ENCODE measurements at places on chromosomes 6 and 20.

DNA sequence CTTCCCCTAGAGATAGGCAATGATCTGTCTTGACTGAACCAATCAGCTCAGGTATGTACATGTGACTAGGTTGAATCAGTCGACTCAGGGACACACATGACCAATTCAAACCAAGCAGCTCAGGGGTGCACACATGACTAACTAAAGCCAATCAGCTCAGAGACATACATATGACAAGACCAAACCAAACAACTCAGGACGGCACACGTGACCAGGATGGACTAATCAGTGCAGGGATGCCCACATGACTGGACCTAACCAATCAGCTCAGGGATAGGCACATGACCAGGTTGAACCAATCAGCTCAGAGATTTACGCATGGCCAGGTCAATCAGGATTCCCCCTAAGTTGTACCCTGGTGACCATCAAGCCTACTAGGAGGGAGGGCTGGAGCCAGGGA lies 310.3 kb downstream of the CDH26 start:
- DNase-seq = no peak

DNA sequence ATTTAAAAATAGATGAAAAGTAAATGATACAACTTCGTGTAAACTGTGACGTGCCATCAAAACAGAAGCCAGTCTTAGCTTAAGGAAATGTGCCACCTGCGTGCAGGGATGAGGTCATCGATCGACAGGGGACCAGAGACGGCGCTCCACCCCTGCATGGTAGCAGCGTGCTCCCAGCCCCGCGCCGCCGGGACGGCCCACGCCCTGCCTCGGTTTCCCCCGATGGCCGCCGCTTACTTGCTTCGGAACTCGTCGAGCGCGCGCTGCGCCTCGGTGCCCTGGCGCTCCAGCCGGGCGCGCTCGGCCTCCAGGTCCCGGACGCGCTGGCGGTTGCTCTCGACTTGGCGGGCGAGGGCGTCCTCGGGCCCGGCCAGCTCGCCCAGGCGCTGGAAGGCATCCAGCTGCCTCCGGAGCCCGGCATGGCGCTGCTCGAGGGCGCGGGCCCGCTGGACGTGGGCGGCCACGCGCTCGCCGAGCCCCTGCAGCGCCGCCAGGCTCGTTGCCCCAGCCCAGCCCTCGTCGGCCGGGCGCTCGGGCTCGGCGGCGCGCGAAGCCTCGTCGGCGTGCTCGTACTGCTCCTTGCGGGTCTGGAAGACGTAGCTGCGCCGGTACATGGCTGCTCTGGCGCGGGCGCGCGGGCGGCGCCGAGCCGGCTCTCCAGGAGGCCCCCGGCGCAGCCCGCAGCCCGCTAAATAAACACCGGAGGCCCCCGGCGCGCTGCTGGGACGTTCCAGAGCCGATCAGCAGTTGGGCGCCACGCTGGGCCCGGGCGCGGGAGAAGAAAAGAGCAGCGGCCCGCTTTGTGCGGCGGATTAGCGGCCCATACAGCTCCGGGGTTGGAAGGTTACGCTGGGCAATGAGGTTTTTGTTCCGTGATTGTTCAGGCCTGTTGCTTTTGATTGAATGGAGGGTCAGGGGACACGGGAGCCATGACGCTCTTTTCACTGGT lies at the start of gene BFSP1:
TSS of gene BFSP1 (minus strand) at position 664 of the 949 bp plus-strand sequence. CDS start at position 614, 50 bp downstream.
- DNase-seq = peak; percentile 57

DNA sequence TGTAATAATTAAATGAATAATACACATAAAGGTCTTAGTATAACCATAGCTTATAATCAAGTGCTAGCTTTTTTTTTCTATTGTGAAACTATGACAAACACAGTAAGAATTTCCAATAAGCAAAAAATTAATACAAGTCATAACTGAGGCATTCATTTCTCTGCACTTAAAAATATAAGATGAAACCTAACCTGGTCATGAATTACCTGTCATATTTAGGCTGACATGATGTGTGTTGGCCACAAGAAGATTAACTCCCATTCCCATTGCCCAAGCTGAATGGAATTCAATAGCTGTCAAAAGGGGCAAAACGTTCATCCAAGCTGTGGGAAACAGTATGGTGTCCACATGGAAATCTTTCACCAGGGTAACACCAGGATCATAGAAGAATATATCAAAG lies 5.4 kb downstream of the VNN2 start:
- DNase-seq = no peak

GRCh38 chr20:46915575-46916257 lies 21.1 kb downstream of the EYA2 start:
- DNase-seq = no peak

GRCh38 chr6:49646130-49646824 lies 9.6 kb upstream of the RHAG start:
- no peak for DNase-seq

- DNase-seq = no peak
Observed at GRCh38 chr6:32082935-32083334, 26.2 kb downstream of the TNXB start.

DNA sequence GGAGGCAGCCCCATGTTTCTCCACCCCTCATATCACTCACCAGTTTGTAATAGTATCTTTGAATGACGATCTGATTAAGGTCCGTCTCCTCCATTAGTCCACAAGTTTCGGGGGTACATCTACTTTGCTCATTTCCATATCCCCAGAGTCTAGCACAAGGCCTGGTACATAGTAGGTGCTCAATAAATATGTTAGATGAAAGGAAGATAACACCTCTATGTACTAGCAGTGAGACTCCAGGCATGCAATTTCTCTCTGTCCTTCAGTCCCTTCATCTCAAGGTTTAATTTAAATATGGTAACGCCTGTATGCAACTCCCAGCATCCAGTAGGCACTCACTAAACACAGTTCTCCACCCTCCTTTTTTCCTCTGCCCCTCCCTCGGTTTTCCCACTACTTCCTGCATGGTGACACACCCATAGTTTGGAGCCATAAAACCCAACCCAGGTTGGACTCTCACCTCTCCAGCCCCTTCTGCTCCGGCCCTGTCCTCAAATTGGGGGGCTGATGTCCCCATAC lies 461 bp upstream of the HNF4A start:
- no peak for DNase-seq

DNA sequence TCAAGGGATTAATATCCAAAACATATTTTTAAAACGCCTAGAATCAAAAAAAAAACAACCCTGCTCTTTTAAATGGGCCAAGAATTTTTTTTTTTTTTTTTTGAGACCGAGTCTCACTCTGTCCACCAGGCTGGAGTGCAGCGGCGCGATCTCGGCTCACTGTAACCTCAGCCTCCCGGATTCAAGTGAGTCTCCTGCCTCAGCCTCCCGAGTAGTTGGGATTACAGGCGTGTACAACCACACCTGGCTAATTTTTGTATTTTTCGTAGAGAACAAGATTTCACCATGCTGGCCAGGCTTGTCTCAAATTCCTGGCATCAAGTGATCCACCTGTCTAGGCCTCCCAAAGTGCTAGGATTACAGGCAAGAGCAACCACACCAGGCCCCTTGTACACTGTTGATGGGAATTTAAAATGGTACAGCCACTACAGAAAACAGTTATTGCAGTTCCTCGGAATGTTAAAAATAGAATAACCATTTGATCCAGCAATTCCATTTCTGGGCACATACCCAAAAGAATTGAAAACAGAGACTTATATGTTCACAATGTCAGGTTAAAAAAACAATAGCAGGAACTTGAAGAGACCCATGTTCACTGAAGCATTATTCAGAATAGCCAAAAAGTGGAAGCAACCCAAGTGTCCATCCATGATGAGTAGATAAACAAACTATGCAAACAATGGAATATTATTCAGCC lies 3.1 kb upstream of the MYL9 start:
- DNase-seq = no peak

DNA sequence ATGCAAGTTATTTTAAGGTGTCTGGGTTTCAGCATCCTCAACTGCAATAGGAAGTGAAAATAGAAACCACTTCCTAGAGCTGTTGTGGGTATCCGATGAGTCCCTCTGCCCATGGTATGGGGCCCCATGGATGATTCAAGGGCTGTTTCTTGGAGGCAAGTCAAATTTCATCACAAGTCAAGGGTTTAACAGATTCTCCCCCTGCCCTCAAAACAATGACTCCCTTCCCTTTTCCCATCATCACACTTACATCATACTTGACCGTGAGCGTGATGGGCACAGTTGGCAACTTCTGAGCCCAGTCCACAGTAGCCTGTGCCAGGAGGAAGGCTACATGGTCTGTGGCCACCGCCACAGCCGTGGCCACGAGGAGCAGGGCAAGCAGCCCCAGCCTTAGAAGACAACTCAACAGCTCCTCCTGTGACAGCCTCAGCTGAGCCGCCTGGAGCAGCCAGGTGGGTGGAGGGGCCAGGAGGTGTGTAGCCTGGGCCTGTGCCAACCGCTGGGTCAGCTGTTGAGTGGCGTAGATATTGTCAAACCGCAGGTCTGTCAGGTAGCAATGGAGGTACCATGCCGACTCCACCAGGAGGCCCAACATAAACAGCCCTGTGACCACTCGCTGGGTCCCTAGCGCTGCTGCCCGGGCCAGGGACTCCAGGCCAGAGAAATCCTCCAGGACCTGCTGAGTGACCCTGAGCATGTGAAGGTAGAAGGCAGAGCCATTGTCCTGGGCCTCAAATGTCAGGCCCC lies 5.2 kb downstream of the OCSTAMP start:
- no peak for DNase-seq

- no peak for DNase-seq
Observed at GRCh38 chr6:63813566-63814120, 178.0 kb downstream of the PHF3 start.

- no peak for DNase-seq
Observed at GRCh38 chr6:120584111-120584760, 750.0 kb downstream of the TBC1D32 start.

DNA sequence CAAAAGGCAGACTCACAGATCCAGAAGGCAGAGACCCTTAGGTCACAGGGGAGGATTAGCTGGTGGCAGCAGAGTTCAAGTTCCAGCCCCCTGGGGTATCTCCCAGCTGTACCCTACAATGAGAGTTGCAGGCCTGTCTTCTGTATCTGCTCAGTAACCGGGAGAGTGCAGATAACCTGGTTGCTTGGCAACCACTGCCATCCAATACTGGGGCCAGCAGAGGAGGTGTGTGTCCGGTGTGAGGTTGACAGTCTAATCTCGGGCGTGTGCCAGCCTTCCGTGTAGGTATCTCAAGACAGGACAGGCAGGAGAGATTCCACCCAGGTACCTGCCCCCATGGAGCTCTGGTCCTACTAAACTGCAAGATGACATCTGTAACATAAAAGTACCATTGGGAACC lies 56.6 kb upstream of the TBC1D7 start:
- no peak for DNase-seq

- DNase-seq = no peak
Observed at GRCh38 chr6:87501809-87502572, 29.2 kb downstream of the SLC35A1 start.

DNA sequence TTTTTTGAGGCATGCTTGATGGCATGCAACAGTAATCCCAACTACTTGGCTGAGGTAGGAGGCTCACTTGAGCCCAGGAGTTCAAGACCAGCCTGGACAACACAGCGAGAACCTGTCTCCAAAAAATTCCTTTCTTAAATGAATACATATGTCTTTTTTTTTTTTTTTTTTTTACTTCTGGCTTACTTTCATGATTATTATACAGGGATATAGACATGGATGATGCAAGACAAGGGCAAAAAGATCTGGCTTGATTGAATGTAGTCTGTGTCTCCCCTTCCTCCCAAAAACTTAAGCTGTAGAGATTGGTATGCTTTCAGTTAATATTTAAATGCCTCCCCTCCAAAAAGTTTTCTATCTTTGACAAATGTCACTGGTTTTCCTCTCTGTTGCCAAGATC lies 7.6 kb downstream of the SNX3 start:
- no peak for DNase-seq

DNA sequence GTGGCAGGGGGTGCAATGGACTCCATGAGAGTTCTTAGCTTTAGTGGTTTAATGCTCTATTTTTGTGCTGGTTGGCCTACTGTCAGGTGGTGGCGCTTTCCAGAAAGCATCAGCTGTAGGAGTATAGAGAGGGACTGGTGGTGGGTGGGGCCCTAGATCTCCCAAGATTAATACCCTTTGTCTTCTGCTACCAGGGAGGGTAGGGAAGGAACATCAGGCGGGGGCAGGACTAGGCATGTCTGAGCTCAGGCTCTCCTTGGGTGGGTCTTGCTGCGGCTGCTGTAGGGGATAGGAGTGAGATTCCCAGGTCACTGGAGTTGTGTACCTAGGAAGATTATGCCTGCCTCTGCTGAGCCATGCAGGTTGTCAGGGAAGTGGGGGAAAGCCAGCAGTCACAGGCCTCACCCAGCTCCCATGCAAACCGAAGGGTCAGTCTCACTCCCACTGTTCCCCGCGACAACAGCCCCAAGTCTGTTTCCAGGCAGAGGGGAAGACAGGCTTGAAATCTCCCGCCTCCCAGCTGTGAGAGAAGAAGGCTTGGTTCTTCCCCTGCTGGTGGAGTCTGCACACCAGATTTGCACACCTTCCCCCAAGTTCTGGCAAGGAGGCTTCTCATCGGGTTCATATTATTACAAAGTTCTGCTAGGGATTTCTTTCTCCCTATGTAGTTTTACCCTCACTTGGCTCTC lies 46.7 kb upstream of the PKIB start:
- DNase-seq = no peak

DNA sequence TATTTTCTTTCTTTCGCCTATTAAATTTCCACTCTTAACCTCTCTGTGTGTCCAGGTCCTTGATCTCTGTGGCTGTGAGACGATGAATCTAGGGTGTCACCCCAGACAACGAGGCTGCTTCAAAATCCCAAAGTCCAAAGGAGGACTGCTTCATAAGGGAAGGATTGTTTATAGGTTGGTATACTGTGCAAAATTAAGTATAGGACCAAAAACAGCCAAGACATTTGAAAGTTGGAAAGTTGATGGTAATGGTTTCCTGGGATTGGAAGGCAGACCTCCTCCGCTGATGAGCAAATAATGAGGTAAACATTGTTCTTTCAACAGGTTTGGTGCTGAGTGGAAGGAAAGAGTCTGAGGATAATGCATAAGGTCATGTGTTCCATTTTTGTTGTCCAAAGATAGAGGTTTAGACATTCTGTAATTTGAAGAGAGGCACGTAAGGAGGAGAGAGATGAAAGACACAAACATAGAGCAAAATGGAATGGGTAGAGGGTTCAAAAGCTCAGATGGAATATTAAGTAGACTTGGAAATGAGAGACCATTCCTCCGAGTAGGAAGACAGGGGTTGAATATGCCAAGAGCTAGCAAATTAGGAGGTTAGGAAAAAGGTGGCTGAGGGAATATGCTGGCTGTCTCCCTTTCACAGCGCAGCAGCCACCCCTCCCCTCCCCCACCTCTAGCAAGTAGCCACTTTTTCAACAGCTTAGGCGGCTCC lies 24.8 kb downstream of the ZNF311 start:
- DNase-seq = no peak
